Motor neuron (in vitro differentiated cells): ENCODE measurements at places on chromosomes 11 and 22. TPM values are rescaled to one million over a fixed set of nuclear protein-coding genes. Genes with fewer than 3 reads are reported as not detected.

Gene CYTH4
- total RNA-seq, result 0.79 and 2.7 TPM in 2 replicates

Gene C2CD3
- 26.3 and 26.7 TPM in 2 replicates for total RNA-seq

Gene OR5T3
- total RNA-seq, result not detected in 2 replicates

Gene APOBEC3B
- total RNA-seq, result 0.68 and 1.2 TPM in 2 replicates

DNA sequence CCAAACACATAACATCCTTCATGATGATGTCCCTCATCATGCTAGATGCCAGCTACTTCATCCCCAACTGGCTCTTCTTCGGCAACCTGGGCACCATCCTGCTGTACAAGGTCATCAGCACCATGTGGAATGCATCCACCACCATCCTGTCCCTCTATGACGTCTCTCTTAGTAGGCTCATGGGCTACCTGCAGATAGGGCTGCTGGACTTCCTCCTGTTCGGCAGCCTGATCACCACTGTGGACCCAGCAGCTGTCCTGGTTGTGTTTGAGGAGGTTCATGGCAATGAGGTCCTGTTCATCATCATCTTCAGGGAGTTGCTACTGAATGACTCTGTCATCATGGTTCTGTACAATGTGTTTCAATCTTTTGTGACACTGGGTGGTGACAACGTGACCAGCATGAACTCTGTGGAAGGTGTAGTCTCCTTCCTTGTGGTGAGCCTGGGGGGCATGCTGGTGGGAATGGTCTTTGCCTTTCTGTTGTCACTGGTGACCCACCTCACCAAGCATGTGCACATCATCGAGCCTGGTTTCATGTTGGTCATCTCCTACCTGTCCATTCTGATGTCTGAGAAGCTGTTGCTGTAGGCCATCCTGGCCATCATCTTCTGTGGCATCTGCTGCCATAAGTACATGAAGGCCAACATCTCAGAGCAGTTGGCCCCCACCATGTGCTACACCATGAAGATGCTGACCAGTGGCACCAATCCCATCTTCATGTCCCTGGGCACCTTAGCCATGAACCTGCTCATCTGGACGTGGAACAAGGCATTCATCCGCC lies 120.7 kb upstream of the SERPIND1 start:
- ATAC-seq, result no peak

DNA sequence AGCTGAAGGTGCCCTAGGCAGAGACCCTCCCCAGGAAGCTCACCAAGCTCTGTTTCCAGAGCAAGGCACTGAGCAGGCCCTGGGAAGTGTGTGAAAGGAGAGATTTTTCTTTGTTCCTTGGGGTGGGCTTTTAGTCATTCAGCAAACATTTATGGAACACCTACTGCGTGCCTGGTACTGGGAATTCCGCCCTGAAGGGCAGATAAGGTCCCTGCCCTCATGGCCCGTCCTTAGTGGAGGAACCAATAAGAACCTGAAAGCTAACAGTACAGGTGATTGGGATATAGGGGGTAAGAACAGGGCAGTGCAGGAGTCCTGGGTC lies 3.9 kb downstream of the TMEM134 start:
- no peak for ATAC-seq

GRCh38 chr11:76459299-76459698 lies 14.5 kb downstream of the EMSY start:
- ATAC-seq, result no peak

- ATAC-seq, result peak; percentile 80
Measured at GRCh38 chr22:23816156-23816976, 22.4 kb downstream of the DERL3 start.

GRCh38 chr11:64268893-64269539 lies 15.4 kb downstream of the BAD start:
- peak; percentile 9 for ATAC-seq

GRCh38 chr22:45542001-45542520 lies 39.4 kb downstream of the FBLN1 start:
- ATAC-seq, result no peak

DNA sequence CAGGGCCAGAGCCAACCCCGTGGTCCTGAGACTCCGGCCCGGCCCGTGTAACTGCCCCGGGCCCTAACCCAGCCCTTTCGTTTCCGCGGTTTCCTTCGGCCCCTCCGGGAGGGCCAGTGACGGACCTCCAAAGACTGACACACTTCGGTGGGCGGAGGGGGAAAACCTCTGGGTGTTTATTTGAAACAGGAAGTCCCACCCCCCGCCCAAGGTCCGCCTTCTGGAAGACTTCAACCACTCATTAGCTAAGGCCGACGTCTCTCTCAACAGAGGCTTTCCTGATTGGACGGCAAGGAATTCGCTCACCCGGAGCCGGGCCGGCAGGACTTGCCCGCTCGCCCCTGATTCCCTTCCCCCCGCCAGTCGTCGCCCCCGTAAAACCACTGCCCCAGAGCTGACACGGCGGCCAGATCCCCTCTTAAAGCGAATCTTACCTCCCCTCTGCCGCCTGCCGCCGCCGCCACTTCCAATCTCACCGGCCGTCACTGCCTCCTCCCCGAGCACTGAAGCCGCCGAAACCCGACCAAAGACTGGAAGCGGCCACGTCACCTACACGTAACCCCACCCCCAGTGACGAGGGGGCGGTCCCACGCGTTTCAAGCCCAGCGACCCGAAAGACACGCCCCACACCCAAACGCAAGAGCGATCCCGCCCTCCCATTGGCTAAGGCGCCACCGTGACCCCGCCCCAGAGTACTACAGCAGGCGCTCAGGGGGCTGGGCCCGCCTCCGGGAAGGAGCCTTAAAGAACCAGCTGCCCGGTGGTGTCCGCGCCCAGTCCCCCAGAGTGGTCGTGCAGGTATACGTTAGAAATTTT lies at the start of gene STX5:
Gene STX5 (minus strand): TSS at position 532 of the 816 bp plus-strand sequence. CDS start 808 bp downstream, outside the sequence.
- ATAC-seq, result peak; percentile 82
